ENCODE measurements at places on chromosomes 2 and 18.

- DNase-seq, result no peak
These were observed 47.5 kb upstream of the TXNDC2 start for GRCh38 chr18:9838144-9838877.

GRCh38 chr2:25497918-25498407 is 156.2 kb upstream of the DNMT3A start:
- no peak for DNase-seq

DNA sequence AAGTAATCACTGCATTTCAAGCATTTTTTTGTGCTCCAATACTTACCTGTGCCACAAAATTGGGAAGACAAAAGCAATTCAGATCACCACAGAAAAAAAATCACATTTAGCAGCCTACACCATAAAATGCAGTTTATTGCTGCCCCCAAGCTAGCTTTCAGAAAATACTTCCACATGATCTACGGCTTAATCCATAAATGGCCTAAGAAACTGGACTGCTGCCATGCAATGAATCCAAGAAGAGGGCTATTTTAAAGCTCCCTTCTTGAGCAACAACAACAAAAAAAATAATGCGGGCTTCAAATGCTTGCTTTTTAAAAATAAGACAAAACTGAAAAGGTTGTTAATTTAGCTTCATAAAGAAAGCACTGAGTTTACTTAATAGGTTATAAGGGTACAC is 272.3 kb downstream of the RAD51AP2 start:
- DNase-seq, result no peak

- no peak for DNase-seq
These were observed 61.6 kb upstream of the LINC00305 start for GRCh38 chr18:64210401-64210949.

GRCh38 chr2:198483051-198483450 is 678.7 kb downstream of the PLCL1 start:
- no peak for DNase-seq

GRCh38 chr2:156155319-156155718 is 177.2 kb downstream of the NR4A2 start:
- DNase-seq, result no peak

DNA sequence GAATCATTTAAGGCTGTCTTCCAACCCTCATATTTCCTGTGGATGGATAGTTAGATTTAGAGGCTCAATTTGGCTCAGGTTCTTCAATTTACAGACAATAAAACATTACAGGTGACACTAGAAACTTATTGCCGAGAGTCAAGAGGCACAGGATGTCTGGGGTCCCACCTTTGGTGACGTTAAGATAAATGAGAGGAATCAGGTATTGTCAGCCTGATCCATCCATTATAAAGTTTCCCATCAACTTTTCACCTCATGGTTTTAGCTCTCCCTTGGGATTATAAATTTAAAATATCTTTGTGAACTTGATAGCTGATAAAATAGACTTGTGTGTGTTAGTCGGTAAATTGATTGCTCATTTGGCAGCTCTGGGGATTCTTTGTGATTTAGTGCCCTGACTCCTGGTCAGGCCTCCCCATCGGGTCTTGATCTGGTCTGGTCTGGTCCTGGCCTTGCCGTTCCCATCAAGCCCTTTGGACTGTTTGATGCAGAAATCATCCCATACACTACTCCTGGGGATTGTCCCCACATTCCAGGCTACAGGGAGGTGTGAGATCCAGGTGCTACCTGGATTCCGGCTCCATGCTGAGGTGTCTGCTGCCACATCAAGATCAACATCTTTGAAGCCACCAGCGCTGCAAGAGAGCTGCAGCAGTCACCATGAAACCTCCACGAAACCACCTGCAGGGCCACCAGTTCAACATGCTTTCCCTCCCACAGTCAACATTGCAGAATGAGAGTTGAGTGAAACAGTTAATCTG is 130.9 kb downstream of the SH3BP4 start:
- no peak for DNase-seq

DNA sequence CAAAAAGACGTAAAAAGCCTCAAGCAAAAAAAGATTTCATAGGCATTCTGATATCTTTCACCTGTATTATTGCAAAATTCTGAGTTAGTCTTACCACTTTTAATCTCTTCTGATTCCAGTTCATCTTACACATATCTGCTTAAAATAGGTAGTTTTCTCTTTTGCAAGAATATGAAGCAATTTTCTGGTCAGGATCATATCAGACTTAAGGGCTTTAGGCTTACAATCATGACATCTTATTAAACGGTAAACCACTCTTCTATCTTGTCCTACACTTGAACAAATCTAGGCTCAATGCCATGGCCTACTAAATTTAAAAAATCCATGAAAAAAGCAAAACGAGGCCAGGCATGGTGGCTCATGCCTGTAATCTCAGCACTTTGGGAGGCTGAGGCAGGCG is 50.1 kb upstream of the GAREM1 start:
- no peak for DNase-seq

- no peak for DNase-seq
These were observed 28.7 kb upstream of the KLF11 start for GRCh38 chr2:10014418-10015190.

GRCh38 chr2:161839926-161840325 is 215.7 kb downstream of the SLC4A10 start:
- DNase-seq, result no peak

GRCh38 chr2:17995593-17995992 is 117.1 kb downstream of the KCNS3 start:
- DNase-seq, result no peak

GRCh38 chr2:212737392-212738172 is 199.0 kb upstream of the ERBB4 start:
- DNase-seq, result no peak

DNA sequence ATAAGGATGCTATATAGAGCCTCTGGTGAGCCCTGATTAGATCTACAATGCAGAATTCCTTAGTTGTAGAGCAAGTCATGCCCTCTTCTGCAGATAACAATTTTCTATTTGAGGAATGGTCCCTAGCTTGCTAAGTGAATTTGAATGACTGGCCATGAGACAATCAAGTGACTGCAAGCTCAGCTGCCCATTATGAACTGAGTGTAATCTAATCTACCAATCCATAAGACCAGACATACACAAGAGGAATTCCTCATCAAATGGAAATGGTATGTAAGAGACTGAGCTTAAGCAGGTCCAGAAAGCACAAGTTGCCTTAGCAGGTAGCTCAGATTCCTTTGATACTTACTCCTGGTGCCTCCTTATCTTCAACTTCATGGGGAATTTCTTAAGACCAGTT is 4.8 kb upstream of the ANKRD44 start:
- no peak for DNase-seq

DNA sequence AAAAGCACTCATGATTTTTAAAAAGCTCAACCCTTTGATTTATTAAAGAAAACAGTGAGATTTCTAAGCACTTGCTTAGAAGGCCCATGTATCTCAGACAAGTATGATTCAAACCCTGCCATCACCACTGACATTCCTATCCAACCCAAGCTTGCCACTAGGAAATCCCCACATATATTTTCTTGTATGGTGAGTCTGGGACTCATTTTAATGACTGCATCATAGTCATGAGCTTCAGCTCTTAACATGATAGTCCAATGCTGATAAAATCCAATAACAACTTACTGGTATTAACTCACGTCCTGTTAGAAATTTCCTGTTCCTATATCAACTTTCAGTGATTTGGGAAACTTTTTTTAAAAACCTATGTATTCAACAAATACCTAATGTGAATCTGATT is 39.4 kb upstream of the NCKAP5 start:
- no peak for DNase-seq

DNA sequence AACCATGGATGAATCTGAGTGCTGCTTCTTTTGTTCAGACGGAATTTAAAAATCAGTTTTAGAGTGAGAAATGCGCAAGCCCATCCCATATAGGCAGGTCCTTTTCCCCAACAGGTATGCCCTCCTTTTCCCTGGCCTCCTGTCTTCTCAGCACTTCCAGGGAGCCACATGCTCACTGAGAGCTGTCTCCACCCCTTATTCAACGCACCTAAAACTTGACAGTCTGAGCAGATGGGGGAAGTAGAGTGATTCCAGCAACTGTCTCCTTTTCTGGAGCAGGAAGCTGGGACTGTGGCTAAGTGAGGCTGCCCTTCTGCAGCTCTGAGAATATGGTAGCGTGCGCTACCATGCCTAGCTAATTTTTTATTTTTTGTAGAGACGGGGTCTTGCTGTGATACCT is 53.1 kb upstream of the NOSTRIN start:
- DNase-seq, result no peak

DNA sequence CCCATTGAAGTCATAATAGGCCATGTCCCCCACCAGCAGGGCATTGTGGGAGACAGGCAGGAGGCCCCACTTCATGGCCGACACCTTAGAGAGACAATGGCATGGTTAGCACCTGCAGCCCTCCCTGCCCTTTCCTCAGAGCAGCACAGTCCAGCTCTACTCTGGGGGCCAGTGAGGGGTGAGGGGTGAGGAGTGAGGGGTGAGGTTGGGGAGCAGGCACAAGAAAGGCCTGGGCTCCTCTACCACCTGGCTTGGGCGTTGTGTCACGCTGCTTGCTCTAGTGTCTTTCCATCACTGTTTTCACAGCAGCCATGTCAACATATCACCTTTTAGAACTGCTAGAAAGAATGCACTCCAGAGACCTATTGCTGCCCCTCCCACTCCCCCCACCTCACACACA is 77.2 kb downstream of the ADD2 start:
- no peak for DNase-seq

DNA sequence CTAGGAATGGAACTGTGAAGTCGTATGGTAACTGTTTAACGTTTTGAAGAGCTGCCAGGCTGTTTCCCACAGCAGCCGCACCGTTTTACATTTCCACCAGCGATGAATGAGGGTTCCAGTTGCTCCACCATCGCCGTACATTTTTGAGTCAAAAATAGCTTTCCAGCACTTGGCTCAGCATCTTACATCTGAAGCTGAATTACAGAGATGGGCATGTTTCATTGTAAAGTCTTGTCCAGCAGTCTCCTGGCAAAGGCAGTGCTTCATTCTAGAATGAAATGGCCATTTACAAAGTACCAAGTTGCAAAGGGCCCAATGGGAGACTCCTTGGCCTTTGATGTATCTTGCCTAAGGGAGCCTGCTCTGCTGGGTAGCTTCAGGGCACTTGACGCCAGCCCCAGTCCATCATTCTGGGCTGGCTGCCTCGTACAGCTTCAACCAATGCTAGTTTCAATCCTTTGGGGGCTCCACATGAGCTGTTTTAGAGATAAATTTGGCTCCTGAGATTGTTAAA is 45.1 kb downstream of the ATIC start:
- no peak for DNase-seq

GRCh38 chr2:40452786-40453185 is 896 bp upstream of the SLC8A1 start:
- no peak for DNase-seq

DNA sequence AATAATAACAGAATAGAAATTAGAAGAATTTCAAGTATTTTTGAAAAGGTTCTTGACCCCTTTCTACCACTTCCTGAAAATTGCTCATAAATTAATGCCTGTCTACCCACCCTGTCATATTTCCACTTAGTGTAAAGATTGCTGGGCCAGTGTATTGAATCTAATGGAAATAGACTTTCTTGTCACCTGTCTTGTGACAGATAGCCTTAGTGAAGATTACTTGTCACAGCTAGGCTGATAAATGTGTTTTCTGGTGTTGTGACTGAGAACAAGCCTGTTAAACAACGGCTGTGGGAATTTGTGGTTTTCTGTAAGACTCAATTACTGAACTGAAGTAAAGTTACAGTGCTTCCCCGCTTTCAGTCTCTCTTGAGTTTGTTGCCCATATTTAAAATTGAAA is 37.0 kb downstream of the PIK3C3 start:
- DNase-seq, result no peak

DNA sequence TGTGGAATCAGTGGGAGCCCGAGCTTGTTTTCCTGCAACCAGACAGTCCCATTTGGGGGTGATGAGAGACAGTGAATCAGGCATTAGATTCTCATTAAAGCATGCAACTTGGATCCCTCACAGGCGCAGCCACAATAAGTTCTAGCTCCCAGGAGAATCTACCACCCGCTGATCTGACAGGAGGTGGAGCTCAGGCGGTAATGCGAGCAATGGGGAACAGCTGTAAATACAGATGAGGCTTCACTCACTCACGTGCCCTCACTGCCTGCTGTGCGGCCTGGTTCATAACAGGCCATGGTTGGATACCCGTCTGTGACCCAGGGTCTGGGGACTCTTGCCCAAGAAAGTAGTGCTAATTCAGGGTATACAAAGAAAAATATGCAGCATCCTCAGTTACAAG is 144.8 kb upstream of the RGPD4 start:
- no peak for DNase-seq

DNA sequence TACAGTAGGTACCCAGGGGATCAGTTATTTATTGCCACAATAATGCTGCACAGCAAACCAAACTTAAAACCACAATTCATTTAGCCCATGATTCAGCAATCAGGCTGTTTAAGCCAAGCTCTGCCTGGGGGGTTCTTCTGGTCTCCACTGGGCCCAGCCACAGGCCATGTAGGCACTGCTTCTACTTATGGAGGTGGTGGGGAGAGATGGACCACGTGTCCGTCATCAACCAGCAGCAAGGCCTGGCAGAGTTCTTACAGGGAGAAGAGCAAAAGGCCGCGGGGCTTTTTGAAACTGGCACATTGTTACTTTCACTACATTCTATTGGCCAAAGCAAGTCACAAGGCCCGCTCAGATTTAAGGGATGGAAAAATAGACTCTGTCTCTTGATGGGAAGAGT is 76.3 kb upstream of the DAPL1 start:
- DNase-seq, result no peak

- DNase-seq, result no peak
These were observed 15.7 kb downstream of the TGFBRAP1 start for GRCh38 chr2:105313877-105314276.
